Cardiac septum (tissue), 1 donor: ENCODE measurements at places on chromosomes 2 and 18. TPM values are rescaled to one million over a fixed set of nuclear protein-coding genes. Genes with fewer than 3 reads are reported as not detected.

The REG3G gene
- not detected for total RNA-seq

The NTSR2 gene
- total RNA-seq: not detected

The MTCL1 gene
- 16.3 TPM for total RNA-seq

The ADCYAP1 gene
- total RNA-seq: 0.22 TPM

The HOXD9 gene
- not detected for total RNA-seq

The CPS1 gene
- 2.9 TPM for total RNA-seq

The REEP1 gene
- 21.7 TPM for total RNA-seq

The CNGA3 gene
- total RNA-seq: not detected

The SNORC gene
- total RNA-seq: 1.1 TPM

The NPAS2 gene
- total RNA-seq: 54.0 TPM

The NT5DC4 gene
- not detected for total RNA-seq

The TMEM247 gene
- total RNA-seq: not detected

The DYNC2LI1 gene
- 7.9 TPM for total RNA-seq

The APOB gene
- 3.4 TPM for total RNA-seq

The MOCOS gene
- 0.38 TPM for total RNA-seq

The SPEG gene
- 199 TPM for total RNA-seq

The DES gene
- 21,230 TPM for total RNA-seq

The LRRC30 gene
- not detected for total RNA-seq

The BOK gene
- 4.5 TPM for total RNA-seq

The PER2 gene
- total RNA-seq: 13.0 TPM

The ASB18 gene
- total RNA-seq: 44.4 TPM

The SDC1 gene
- 0.32 TPM for total RNA-seq

The KIF1A gene
- total RNA-seq: 10.2 TPM

The SCG2 gene
- total RNA-seq: 0.97 TPM

The RAD51AP2 gene
- total RNA-seq: 0.43 TPM

The LCT gene
- total RNA-seq: not detected

The MAP3K19 gene
- total RNA-seq: not detected

The ANKRD30B gene
- total RNA-seq: not detected

The NEUROD1 gene
- total RNA-seq: not detected

The CXCR4 gene
- total RNA-seq: 4.4 TPM

The UGT1A8 gene
- total RNA-seq: not detected

The CNTNAP5 gene
- not detected for total RNA-seq

The LRRTM4 gene
- 1.3 TPM for total RNA-seq
